ENCODE measurements at places on chromosomes 6 and 20. TPM values are rescaled to one million over a fixed set of nuclear protein-coding genes. Genes with fewer than 3 reads are reported as not detected.

- DNase-seq, result no peak
Observed at GRCh38 chr6:14241255-14242070, 123.9 kb downstream of the CD83 start.

DNA sequence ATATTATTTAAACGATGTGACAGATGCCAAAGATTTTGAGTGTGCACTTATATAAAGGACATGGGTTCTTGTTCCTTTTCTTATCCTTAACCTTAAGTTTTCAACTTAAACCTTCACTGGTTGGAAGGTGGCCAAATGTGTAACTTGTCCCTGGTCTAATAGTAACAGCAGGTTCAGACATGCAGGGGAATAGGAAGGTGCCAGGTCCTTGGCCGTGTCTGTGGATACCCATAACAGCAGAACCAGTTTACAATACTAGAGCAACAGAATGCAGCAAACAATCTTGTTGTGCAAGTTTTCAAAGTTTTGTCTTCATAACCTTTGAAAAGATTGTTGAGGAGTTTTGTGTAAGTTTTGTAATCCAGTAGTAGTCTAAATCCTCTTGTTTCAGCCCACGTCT is 4.4 kb downstream of the MYB start:
- DNase-seq, result peak; percentile 60

DNA sequence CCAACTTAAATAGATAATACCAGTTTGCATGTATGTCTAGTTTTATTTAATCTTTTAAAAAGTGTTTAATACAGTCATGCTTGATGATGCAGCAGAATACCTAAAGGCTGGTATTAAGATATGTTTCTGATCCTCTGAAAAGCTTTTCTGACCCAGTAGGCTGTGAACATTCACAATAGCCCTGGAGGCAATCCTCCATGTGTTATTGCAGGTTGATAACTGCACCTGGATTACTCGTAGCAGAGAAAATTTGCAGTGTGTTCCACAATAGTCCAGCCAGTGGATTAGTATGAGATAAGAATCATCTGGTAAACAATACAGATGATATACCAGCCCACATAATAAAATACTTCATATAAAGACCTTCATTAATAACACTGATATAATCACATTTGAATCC is 178.9 kb upstream of the RNF217 start:
- DNase-seq, result no peak

DNA sequence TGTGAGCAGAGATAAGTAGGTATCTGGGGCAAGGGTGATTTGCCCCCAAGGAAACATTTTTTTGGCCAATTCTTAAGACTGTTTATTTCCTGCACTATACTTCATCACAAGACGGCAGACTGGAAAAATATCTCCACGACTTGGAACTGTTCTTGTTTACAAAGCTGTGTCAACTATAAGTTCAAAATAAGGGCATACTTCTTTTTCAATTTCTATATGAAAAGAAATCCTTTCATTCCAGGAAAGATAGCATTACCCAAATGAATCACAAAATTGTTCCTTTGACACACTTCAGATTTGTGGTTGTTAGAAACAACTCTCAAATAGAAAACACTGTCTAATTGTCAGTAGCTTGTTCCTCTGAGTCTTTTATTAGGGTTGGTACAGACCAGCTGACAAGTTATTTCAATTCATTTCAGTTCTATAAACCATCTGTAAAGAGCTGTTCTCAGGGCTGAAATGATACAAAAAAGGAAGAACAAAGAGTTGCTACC is 212.9 kb upstream of the PRDM1 start:
- DNase-seq, result no peak

DNA sequence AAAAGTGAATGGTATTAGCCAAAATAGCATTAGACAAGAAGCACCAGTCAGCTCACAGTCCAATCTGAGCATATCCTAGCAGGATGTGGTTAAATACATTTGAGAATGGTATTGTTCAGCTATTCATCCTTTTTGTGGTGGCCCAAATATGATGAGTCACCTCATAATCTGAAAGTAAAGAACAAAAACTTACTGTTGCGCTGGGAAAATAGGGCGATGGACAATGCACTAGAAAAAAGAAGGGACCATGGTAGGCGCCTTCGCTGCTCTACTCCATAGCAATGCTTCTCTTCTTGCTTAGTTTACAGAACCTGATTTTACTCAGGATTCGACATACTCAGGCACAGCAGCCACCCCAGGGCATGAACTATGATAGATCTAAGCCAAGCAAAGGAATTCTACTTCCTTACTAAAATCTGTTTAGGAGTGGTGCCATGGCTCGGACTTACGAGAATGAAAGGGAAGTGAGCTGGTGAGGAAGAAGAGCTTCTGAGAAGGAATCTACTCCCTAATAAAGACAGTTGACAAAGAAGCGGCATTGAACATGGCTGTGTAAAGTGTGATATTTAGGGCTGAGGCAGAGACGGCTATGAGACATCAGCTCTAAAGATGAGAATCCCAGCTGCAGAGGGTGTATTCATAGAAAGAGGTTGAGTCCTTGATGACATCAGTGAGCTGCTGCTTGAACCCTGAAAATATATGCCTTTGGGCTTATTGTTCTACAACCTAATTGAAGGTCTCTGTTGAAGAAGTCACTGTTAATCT is 16.6 kb upstream of the FBXO9 start:
- no peak for DNase-seq

- DNase-seq, result no peak
Observed at GRCh38 chr6:37804586-37804985, 14.9 kb upstream of the ZFAND3 start.

- DNase-seq, result no peak
Observed at GRCh38 chr6:138278326-138278725, 60.0 kb upstream of the PBOV1 start.

DNA sequence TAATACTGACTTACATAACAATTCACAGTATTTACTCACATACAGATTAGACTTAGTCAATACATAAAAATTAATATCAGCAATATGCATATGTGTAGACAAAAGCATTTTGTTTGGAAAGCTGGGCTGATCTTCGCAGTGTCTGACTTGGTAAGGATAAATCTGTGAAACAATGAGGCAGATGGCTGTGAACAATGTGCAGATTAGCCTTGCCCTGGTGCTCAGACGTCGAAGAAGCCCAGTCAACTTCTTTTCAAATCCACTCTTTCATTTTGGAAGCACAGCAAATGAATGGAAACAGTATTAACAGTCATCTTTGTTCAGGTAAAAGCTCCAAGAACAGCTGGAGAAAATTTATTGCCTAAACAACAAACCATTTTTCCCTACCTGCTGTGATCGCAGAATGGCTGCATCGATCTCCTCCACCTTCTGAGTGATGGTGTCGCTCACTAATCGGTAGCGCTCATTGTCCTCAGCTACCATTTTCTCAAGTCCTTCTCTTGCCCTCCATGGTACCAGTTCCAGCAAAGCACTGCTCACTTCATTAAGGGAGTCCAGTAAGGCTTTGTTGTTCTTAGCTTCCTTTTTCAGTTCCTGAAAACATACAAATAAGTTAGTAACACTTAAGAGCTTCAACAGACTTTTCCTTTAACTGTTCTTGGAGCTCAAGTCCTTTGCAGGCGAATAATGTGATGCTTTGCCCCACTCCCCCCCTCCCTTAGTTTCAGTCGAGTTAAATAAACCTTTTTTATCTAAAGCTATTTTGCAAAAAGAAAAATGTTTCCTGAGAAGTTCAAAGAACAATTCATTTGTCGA is 116.5 kb downstream of the DST start:
- no peak for DNase-seq

DNA sequence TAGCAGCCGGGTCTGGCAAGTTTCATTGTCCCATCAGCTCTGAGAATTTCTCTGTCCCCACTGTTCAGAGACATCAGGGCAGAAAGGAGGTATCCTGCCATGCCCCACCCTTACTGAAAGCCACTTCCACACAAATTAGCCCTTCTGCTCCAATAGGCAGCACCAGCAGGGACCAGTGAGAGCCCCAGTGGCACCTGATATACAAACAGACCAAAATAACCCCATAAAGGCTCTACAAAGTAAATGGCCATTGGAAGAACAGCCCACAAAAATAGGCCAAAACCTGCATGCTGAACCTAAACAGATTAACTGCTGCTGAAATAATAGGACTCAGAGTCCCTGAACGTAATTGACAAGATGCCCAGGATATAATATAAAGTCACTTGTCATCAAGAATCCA is 199.9 kb downstream of the TMEM200A start:
- no peak for DNase-seq

DNA sequence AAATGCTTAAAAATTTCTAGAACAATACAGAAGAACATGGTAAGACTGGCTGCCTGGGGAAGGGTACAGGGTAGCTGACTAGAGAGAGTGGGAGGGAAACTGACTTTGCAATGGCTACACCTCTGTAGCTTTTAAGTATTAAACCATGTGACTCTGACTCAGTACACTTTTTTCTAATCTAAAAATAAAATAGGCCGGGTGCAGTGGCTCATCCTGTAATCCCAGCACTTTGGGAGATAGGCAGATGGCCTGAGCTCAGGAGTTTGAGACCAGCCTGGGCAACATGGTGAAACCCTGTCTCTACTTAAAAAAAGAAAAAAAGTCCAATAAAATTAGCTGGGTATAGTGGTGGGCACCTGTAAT is 18.5 kb downstream of the ATP9A start:
- no peak for DNase-seq

DNA sequence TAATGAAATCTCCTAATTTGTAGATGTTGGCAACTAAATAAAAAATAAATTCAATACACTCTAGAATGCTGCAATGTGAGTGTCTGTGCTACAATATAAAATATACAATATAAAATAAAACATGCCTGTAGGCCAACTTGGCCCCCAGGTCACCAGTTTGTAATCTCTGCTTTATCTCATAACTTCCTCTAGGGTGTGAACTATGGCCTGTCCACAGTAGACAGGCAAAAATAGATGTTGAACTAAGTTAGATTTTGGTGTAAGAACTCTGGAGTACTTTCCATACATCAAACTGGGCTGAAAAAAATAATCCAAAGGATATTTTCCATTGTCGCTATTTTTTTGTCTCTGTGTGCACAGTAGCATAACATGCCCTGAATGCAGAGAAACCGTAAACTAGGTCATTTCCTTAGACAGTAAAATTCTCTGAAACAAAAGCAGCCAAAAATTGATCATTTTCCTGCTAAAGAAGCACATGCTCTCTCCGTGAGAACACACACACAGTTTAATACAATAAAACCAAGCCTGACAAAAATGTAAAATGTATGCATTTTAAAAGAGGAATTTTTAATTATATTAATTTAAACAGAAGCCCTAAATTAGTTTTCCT is 98.5 kb upstream of the ZFP64 start:
- DNase-seq, result no peak

GRCh38 chr6:150280703-150281102 is 88.1 kb upstream of the IYD start:
- DNase-seq, result no peak

- no peak for DNase-seq
Observed at GRCh38 chr20:20786428-20786827, 74.0 kb upstream of the RALGAPA2 start.

GRCh38 chr20:56893226-56893917 is 264.3 kb downstream of the TFAP2C start:
- no peak for DNase-seq

- no peak for DNase-seq
Observed at GRCh38 chr6:144104898-144105487, 9.6 kb upstream of the SF3B5 start.

DNA sequence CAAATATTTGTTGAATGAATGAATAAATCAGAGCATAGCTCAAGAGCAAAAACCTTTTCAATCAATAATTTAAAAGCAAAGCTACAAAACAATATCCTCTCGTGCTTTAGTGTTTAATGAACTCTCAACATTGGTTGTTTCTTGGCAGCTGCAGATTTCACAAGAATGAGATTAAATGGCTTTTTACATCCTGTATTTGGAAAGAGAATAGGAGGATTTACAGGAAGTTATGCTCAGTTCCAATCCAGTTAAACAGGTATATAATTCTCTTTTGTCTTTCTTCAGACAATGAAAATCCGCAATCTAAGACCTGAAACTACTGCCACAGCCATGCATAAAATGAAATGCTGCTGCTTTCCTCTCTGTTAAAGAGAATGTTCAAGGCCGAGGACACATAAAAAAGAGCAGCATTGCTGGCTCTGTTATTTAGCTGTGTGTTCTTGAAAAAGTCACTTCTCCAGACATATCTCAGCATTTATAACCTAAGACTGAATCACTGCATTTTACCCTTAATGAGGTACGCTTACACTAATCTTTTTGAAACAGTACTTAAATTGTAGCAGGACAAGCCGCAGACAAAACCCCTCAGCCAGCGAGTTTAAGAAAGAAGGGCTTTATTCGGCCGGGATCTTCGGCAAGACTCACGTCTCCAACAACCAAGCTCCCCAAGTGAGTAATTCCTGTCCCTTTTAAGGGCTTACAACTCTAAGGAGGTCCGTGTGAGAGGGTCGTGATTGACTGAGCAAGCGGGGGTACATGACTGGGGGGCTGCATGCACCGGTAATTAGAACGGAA is 3.6 kb downstream of the C6orf52 start:
- DNase-seq, result no peak

- no peak for DNase-seq
Observed at GRCh38 chr6:42555477-42556457, 8.1 kb upstream of the UBR2 start.

- DNase-seq, result no peak
Observed at GRCh38 chr6:139147628-139148027, 12.7 kb downstream of the HECA start.

DNA sequence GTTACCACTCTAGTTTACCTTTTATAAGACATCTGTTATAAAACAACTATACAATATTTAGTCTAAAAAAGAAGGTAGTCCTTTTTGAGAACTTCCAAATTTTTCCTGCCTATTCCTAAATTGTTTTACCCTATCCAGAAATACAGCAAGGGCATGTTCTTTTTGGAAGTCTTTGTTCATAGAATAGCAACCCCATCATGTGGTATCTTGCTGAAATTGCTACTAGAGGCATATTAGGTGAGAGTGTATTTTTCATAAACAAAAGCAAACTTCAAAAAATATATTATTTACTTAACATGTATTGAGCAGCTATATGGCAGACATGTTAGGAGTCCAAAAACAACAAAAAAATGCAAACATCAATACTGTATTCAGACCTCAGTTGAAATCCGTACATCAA is 371.8 kb upstream of the NRSN1 start:
- DNase-seq, result no peak

GRCh38 chr6:115887891-115888290 is 172.8 kb downstream of the FRK start:
- DNase-seq, result no peak

GRCh38 chr6:63897459-63897858 is 261.9 kb downstream of the PHF3 start:
- no peak for DNase-seq

GRCh38 chr20:17542993-17543412 is 11.8 kb upstream of the BFSP1 start:
- no peak for DNase-seq

The RIPOR2 gene
- 12.1 TPM for total RNA-seq

The HS3ST5 gene
- total RNA-seq, result 3.2 TPM

The CLDN20 gene
- not detected for total RNA-seq

The MTO1 gene
- 42.5 TPM for total RNA-seq

The CASS4 gene
- total RNA-seq, result 0.91 TPM

The TTBK1 gene
- total RNA-seq, result not detected

The DNAH8 gene
- 0.13 TPM for total RNA-seq

The SLC12A5 gene
- not detected for total RNA-seq

The NKAIN4 gene
- not detected for total RNA-seq

The PRDM1 gene
- total RNA-seq, result 18.2 TPM

The EGFL8 gene
- total RNA-seq, result 26.3 TPM

The LY6G6F gene
- total RNA-seq, result not detected

Measured in ureter (tissue), 1 donor.